ENCODE measurements at places on chromosomes 6 and 20.
A peak's percentile ranks its signal among the peaks of the same experiment; 100 is the strongest.

DNA sequence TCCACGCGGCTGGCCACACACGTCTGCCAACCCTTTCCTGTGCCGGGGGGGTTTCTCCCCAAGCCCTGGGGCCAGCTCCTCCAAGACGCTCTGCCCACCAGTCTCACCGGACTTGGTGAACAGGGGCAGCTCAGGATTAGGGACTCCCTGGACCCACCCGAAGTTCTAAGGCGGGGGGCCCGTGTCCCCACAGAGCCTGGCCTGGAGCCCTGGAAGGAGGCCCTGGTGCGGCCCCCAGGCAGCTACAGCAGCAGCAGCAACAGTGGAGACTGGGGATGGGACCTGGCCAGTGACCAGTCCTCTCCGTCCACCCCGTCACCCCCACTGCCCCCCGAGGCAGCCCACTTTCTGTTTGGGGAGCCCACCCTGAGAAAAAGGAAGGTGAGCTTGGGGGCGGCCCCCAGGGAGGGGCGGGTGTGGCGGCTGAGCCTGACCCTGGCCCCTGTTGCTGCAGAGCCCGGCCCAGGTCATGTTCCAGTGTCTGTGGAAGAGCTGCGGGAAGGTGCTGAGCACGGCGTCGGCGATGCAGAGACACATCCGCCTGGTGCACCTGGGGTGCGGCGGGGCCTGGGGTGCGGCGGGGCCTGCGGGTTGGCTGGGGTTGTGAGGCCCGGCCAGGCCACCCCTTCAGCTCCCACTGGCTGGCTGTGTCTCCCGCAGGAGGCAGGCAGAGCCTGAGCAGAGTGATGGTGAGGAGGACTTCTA, 2.3 kb downstream of the SLC2A4RG start:
- DNase-seq: peak; percentile 25

- no peak for DNase-seq
Observed at GRCh38 chr6:142833054-142833453, 111.9 kb downstream of the HIVEP2 start.

- peak; percentile 49 for DNase-seq
Observed at GRCh38 chr6:36679043-36679833, 724 bp downstream of the CDKN1A start.

DNA sequence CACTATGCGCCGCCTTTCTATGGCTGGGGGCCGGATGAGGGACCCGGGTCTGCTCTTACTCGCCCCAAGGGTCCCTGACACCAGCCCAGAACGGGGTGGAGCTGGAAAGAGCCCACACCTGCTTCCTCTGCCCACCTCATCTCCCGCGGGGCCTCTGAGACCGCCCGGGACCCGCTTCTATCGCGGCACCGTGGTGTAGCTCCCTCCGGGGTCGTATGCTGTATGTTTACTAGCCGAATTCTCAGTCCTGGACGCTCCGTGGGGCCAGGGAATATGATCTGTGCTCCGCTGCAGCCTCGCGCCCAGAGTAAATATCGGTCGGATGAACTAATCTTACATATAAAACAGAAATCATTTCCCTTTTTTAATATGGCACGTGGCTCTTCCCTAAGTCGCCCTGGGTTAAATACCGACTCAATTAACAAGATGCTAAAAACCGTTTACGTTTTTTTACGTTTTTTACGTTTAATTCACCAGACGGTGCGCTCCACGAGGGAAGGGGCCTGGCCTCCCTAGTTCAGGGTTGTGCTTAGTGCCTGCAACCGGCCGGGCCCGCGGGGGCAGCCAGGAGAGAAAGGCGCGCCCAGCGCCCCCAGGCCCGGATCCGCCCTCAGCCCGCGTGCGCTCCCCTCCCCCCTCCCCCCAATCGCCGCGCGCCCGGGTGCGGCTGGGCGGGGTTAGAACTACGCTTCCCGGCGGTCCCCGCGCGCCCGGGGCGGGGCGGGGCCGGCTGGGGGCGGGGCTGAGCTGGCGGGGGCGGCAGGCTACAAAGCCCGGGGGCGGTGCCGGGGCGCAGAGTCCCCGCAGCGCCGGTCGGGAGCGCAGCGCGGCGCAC, at the start of gene RBM38:
RBM38 (plus strand) TSS at position 793 of the 835 bp plus-strand sequence. CDS start 186 bp downstream, outside the sequence.
- peak; percentile 99 for DNase-seq

GRCh38 chr20:59074456-59074855, 31.9 kb upstream of the PRELID3B start:
- DNase-seq: no peak

GRCh38 chr6:134531611-134532010, 213.7 kb upstream of the SGK1 start:
- DNase-seq: no peak

DNA sequence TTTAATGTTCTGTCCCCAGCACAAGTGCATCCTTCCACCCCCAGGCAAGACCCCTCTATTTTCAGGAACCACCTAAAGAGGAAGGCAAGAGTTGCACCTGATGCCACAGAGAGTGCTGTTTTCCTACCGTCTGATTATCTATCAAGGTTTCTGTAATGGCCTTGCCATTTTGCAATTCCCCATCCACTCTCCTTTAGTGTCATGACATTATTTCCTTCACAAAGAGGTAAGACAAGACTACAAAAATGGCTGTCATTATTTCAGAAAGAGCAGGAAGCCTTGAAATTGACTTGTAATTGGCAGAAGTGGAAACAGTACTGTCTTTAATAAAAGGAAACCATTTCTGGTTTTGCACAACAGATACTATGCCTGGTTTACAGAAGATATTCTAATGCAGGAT, 426.7 kb downstream of the PTPRT start:
- DNase-seq: no peak

- no peak for DNase-seq
Observed at GRCh38 chr20:54151075-54151439, 22.7 kb downstream of the CYP24A1 start.

- DNase-seq: no peak
Observed at GRCh38 chr6:43862925-43863324, 92.9 kb downstream of the VEGFA start.

GRCh38 chr6:125886914-125887313, 69.7 kb upstream of the HINT3 start:
- DNase-seq: peak; percentile 44

Data from D341Med (cell line).